Thyroid gland (tissue), 4 donors: ENCODE measurements at places on chromosomes 12 and 14. TPM values are rescaled to one million over a fixed set of nuclear protein-coding genes. Genes with fewer than 3 reads are reported as not detected.

- no peaks in the 10 kb centered on the region for H3K36me3 ChIP-seq
- DNase-seq = no peak
- peak overlapping the region; percentile 64 for H3K27ac ChIP-seq
- no peaks in the 10 kb centered on the region for H3K27me3 ChIP-seq
Measured at GRCh38 chr12:14994610-14995009, 21.8 kb downstream of the PDE6H start.

IFNG-AS1 gene
- total RNA-seq = not detected

DNA sequence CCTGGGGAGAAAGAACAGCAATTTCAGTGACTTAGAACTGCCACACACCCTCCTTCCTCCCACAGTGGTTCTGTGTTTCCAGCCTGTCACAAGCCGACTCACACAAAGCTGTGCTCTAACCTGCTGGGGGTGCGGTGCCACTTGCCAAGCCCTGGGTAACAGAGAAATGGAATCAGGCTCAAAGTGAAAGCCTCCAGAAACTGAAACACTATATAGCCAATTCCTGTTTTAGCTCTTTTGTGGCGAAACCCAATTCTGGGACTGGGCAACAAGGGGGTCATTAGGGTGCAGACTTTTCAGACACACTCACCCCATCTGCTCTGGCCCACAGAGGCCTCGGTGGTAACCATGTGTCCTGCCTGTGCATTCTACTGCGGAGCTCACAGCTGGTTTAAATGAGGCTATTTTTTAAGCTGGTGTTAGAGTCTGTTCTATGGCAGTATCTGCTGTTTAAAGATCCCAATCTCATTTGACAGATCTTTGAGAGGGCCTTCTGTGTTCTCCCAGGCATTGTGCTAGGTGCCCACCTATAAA, 15.2 kb upstream of the ACTR6 start:
- no peaks in the 10 kb centered on the region for H3K4me1 ChIP-seq
- H3K4me3 ChIP-seq = no peak overlapping the region
- no peaks in the 10 kb centered on the region for H3K36me3 ChIP-seq
- DNase-seq = no peak

DNA sequence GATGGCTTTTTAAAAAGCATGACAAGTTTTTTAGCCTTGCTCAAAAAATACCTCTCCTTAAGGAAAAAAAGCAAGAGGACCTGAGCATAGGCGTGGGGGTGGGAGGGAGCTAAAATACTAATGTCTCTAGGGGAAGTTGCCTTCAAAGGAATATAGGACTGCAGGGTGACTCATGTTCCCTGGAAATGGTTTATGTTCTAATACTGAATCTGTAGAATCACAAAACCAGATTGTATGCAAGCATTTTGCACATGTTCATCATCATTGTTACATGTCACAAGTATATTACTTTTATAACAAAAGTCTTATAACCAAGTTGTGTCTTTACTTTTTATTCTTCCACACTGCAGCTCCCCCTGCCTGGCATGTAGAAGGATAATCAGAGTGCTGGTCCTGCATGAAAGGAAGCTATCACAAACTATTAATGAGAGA, 36.6 kb downstream of the GPR135 start:
- H3K36me3 ChIP-seq = no peaks in the 10 kb centered on the region
- H3K27ac ChIP-seq = no peak overlapping the region
- DNase-seq = no peak
- H3K4me1 ChIP-seq = peaks cover 5% of the 10 kb centered on the region
- H3K4me3 ChIP-seq = no peak overlapping the region
- H3K27me3 ChIP-seq = no peaks in the 10 kb centered on the region

DNA sequence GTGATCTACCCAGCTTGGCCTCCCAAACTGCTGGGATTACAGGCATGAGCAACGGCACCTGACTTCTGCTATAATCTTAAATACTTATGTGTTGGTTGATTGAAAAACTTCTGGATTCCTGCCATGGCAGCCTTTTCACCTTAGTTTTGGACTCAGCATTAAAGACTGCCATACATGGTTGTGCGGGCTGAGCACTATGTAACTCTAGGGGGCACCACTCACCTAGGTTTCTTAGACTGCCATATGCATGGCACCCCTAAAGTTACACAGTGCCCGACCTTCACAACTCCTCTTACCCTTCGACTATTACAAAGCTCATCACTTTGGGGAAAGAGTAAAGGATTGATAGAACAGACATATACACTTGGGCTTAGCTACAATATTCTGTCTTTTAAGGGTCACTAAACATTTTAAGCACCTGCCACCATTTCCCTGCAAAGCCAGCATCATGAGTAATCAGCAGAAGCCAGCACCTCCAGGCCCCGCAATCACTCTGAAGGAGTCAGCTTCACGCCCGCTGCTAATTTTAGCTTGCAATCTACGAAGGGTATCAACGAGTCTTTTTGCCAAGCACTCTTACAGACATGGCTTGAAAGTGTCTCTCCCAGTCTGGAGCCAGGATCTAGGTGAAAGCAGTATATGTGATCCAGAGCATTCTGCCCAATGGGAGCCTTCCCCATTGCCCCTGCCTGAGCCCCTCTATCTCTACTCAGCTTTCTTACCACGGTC, 59.8 kb downstream of the SUDS3 start:
- H3K27me3 ChIP-seq = no peaks in the 10 kb centered on the region
- H3K27ac ChIP-seq = no peak overlapping the region
- H3K4me3 ChIP-seq = no peak overlapping the region
- DNase-seq = no peak
- no peaks in the 10 kb centered on the region for H3K4me1 ChIP-seq
- H3K36me3 ChIP-seq = no peaks in the 10 kb centered on the region

PLA2G1B gene
- total RNA-seq = not detected

- no peak overlapping the region for H3K27ac ChIP-seq
- no peaks in the 10 kb centered on the region for H3K27me3 ChIP-seq
- no peak for DNase-seq
- no peak overlapping the region for H3K4me3 ChIP-seq
- no peaks in the 10 kb centered on the region for H3K36me3 ChIP-seq
Measured at GRCh38 chr12:65655074-65655493, 169.2 kb upstream of the HMGA2 start.
